ENCODE measurements at places on chromosomes 6 and 20.

- no peak for DNase-seq
Measured at GRCh38 chr20:15570156-15570555, 1003.1 kb downstream of the KIF16B start.

DNA sequence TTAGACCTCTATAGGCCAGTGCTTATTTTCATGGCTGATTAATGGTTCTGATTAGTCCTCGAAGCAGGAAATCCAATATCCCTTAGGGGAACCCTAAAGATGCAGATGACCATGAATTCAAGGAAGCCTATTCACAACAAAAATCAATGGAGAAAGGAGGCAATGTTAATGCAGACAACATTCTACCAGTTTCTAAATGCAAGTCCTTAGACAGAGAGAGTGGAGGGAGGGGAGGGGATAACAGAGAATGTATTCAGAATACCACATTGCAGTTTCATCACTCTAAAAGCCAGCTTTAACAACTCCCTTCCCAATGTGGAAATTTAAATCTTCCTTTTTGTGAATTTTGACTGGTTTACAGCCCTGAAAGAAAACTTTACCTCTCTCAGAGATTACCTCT lies 87.1 kb upstream of the POU3F2 start:
- DNase-seq = no peak

DNA sequence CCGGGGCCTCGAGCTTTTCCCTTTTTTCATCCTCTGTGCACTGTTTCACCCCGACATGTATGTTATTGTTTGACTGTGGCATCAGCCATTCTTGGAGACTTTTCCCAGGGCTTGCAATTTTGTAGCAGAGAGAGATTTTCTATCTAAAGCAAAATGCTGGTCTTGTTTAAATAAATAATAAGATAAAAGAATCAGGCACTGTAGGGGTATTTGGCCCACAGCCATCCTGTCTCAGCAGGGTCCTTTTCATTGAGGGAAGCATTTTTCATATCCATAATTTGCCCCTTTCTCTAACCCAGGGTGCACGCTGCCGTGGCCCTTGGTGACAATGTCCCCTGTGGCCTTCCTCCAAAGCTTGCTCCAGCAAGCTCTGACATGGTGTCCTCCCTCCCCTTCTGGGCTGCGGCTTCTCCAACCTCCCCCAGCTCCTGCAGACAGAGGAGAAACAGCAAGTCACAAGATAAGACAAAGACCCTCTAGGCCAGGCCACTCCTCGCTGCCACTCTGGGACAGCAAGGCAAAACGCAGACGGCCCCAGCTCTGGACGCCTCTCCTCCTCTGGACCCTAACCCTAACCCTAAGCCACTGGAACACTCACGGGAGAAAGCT lies 117.6 kb downstream of the MYLK4 start:
- no peak for DNase-seq

DNA sequence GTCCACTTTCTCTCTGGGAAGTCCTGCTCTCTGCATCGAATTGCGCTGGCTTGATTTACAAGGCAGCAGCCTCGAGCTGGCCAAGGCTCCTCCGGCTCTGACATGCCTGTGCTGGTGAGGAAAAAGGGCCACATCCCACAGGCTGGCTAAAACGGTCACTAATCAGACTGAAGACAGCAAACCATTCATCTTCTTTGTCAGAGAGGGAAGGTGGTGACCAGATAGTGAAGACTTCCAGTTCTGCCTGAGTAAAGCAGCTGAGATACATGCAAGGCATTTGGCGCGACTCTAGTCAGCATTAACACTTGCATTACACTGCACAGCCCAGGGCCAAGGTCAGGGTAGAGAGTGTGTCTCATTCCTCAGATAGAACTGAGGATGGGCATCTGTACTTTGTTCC lies 203.2 kb upstream of the MAP3K7 start:
- no peak for DNase-seq

- DNase-seq = no peak
Measured at GRCh38 chr20:36825385-36826104, 50.4 kb upstream of the TLDC2 start.

DNA sequence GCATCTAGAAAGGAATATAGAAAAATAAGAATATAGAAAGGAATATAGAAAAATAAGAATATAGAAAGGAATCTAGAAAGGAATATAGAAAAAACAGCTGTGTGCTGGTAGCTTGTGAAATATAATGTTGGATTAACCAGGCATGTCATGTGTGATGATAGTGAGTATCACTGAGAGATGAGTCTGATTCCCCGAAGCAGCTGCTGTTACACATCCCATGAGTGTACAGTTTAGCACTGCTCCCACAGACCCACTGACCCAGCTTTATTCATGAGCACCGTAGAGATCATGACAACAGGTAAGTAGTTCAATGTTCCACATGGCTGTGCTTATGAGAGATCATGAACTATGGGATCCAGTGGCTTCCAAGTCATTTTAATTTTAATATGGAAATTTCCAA lies 64.8 kb downstream of the SLC22A3 start:
- DNase-seq = no peak

- DNase-seq = no peak
Measured at GRCh38 chr6:33777398-33778388, 11.2 kb downstream of the LEMD2 start.

GRCh38 chr6:33702345-33702977 lies 9.0 kb downstream of the UQCC2 start:
- no peak for DNase-seq
